ENCODE measurements at places on chromosomes 12 and 14.

DNA sequence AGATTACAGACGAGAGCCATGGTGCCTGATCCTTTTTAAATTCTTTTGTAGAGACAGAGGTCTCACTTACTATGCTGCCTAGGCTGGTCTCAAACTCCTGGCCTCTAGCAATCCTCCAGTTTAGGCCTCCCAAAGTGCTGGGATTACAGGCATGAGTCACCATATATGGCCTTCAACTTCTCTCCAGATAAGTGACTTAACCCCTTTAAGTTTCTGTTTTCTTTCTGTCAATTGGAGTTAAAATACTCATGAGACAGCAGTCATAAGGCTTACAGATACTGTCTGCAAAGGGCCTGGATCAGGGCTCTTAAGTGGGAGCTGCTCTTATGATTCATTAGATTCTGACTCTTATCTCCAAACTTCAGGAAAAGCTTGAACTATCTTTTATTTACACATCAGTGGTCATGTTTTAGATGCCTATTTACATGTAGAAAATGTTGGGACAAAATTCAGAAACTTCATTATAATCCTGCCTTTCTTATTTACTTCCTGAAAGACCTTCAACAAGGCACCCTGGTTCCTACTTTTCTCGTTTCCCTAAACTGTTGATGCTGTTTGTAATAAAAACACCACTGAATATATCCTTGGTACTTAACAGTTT is 271.5 kb upstream of the TBX3 start:
- DNase-seq, result no peak

- DNase-seq, result no peak
Observed at GRCh38 chr12:25100194-25101091, 94.5 kb downstream of the DNAI7 start.

DNA sequence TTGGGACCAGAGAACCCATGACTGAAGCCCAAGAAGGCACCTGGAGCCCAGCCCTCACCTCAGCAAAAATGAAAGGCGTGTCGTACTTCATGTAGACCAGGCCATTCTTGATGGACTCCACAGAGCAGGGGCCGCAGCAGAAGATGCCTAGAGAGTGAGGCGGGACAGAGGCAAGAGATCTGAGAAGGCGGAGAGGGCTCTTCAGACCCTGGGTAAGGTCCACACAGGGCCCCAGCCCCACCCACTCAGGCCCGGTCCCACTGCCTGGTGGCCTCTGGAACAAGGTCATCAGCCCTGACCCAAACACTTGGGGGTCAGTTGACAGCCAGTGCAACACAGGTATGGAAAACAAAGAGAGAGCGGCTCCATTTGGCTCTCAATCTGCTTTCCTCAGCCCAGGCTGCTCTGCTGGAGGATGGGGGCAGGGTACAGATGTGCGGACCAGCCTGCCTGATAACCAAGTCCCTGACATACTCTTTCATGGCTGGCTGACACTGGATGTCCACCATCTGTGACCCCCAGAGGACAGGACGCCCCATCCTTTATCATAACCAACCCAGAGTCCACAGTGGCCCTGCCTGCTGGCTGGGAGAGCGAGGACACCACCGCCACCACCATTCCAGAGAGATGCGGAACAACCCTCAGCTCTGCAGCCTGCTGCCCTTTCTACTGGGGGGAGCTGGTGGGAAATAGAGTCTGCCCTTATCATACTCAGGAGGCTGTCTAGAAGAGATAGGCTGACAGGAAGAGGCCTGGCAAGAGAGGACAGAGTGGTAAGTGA is 6.9 kb downstream of the TGM1 start:
- DNase-seq, result no peak

DNA sequence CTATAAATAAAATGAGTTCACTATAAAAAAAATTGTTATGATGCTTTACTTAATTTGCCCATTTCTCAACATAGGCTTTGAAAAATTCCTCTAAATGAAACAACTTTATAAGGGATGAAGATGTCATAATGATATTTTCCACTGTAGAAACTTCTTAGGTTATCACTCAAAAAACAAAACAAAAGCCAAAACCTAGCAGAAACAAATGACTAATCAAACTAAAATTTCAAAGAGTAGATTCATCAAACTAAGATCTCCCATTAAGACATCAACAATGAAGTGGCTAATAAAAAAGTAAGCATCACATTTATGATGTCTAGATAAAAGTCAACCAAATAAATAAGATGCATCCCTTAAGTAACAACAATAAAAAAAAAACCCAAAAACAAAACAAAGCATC is 36.9 kb upstream of the TTC7B start:
- DNase-seq, result no peak

- no peak for DNase-seq
Observed at GRCh38 chr14:104732931-104733681, 9.1 kb downstream of the ADSS1 start.

GRCh38 chr14:72315714-72316113 is 383.5 kb downstream of the RGS6 start:
- DNase-seq, result peak; percentile 33

- DNase-seq, result no peak
Observed at GRCh38 chr14:96265383-96266095, 9.5 kb downstream of the BDKRB1 start.
